ENCODE measurements at places on chromosomes 12 and 14.

- DNase-seq, result no peak
These were observed 9.4 kb upstream of the ZNF740 start for GRCh38 chr12:53170876-53171724.

GRCh38 chr12:21516281-21516680, 9.8 kb upstream of the SPX start:
- no peak for DNase-seq

DNA sequence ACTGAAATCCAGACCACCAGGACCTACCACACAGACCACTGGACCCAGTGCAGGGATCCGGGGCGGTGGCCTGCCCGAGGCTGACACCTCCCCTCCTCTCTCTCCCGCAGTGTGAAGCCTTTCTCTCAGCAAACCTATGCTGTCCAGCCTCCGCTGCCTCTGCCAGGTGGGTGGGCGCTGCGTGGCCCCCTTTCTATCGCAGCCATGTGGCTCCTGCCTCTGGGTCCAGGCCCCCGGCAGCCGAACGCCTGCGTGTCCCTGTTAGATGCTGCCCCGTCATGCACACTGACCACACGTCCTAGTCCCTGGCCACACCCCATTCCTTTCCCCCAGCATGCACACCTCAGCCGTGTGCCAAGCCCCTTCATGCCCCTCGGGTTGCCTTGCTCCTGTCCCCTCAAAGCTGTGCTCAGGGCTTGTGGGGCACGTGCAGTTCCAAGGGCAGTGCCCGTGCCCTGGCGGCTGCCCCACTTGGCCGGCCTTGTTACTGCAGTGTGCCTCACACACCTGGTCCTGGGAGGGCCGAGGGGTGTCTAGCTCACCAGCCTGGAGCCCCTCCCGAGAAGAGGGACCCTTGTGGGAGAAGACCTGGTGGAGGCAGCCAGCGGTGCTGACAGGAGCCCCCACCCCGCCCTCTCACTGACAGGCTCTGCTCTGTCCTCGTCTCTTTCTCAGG, 58.0 kb upstream of the TSPAN9 start:
- DNase-seq, result no peak

DNA sequence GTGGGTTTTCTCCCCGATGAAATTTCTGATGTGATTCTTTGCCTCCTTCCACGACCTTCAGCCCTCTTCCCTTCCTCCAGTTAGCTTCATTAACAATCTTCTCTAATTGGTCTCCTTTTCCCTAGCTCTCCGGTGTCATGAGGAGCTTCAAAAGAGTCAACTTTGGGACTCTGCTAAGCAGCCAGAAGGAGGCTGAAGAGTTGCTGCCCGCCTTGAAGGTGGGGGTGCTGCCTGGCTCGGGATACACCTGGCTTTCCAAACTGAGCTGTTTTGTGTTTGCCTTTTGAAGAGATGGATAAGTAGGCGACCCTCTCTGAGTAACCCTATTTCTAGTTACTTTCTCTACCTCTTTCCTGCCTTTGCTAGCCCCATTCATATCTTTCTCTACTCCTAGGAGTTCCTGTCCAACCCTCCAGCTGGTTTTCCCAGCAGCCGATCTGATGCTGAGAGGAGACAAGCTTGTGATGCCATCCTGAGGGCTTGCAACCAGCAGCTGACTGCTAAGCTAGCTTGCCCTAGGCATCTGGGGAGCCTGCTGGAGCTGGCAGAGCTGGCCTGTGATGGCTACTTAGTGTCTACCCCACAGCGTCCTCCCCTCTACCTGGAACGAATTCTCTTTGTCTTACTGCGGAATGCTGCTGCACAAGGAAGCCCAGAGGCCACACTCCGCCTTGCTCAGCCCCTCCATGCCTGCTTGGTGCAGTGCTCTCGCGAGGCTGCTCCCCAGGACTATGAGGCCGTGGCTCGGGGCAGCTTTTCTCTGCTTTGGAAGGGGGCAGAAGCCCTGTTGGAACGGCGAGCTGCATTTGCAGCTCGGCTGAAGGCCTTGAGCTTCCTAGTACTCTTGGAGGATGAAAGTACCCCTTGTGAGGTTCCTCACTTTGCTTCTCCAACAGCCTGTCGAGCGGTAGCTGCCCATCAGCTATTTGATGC, 797 bp downstream of the ESPL1 start:
- no peak for DNase-seq

- DNase-seq, result peak; percentile 64
These were observed 672 bp upstream of the SCFD1 start for GRCh38 chr14:30621354-30621939.

DNA sequence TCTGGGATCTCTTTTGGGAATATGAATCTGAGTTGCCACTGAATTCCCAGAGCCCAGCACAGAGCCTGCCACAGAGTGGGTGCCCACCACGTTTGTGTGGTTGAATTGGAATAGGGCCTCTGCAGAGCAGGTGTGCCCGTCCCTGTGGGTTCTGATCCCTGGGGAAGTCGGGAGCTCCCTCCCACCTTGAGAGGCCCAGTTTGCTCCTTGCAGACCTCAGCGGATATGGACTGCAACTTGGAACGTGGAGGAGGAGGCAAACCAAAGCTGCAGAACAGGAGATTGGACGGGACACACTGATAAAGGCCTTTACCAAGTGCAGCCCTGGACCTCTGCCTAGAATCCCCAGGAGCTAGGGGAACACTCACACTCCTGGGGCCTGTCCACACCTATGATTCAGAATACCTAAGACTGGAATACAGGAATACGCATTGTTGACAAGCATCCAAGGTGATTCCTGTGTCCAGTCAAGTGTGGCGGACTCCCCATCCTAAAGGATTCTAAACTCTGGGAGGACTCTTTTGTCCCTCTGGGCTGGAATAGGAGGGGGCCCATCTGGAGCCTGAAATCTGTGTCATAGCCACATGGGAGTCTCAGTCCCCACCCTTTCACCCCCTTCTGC, 2.4 kb downstream of the KRT76 start:
- no peak for DNase-seq

GRCh38 chr14:48842785-48843184, 743.4 kb downstream of the RPS29 start:
- no peak for DNase-seq

DNA sequence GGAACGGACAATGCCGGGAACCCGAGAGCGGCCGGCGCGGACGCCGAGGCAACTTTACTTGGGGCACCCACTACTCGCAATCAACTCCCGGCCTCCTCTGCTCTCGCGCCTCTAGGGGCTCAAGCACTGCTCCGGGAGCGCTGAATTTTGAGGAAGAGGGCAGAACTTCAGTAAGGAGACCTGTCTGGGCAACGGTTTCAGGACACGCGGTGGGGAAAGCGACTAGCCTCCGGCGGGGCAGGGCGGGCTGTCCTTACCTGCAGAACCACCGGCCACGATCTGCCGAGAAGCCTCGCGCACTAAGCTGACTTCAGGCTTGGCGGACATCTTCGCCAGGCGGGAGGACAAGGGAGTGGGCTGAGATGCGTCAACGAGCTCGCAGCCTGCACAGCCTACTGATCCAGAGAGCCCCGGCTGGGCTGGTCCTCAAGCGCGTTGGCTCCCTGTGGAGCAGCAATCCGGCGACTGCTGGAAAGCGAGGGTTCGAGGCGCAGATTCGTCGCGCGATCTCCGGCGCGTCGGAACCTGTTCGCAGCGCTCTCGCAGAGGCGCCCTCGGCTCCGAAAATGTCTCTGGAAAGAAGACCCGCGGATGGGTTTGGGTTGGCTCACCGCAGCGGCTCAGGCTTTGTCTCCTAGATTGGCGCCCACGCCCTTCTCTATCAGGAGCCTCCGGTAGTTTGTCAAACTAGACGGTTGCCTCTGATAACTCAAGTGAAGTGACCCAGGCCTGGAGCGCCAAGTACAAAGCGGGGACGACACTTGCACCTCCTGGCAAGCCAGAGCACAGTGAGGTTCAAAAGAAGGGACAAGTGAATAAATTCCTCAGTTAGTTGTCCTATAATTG, at the start of gene SLC25A21:
Gene SLC25A21, minus strand, starts transcription at position 583 of the 846 bp plus-strand sequence.
- peak; percentile 90 for DNase-seq

DNA sequence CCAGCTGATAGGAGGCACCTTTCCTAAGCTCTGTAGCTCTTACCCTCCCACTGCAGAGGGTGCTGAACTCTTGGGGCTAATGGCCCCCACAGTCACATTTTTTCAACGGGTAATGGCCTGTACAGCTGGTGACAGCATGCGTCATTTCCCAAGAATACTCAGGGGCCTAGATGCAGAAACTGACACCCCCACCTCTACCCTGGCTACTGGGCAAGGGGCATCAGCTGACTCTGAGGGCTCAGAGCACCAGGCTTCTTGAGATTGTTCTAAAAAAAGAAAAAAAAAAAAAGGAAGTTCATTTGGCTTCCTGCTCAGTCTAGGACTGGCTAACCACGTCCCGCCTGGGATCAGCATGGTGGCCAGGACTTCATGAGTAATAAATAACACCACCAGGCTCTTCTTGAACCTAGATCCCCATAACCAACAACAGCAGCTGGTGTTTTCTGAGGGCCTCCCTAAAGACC, 35.2 kb downstream of the ZFP36L1 start:
- DNase-seq, result peak; percentile 77

DNA sequence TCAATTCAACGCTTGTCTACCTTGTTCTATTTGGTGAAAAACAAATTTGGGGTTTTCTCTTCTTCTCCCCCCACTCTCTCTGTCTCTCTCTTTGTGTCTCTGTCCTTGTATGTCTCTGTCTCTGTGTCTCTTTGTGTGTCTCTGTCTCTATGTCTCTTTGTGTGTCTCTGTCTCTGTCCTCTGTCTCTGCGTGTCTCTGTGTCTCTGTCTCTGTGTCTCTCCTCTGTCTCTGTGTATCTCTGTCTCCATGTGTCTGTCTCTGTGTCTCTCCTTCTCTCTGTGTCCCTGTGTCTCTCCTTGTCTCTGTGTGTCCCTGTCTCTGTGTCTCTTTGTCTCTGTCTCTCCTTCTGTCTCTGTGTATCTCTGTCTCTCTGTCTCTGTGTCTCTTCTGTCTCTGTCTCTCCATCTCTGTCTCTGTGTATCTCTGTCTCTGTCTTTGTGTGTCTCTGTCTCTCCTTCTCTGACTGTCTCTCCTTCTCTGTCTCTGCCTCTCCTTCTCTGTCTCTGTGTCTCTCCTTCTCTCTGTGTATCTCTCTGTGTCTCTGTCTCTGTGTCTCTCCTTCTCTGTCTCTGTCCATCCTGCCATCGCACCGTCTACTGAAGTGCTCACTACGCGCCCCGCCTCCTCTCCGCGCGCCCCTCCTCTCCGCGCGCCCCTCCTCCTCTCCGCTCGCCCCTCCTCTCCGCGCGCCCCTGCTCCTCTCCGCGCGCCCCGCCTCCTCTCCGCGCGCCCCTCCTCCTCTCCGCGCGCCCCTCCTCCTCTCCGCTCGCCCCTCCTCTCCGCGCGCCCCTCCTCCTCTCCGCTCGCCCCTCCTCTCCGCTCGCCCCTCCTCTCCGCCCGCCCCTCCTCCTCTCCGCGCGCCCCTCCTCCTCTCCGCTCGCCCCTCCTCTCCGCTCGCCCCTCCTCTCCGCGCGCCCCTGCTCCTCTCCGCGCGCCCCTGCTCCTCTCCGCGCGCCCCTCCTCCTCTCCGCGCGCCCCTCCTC, 12.8 kb downstream of the LRCOL1 start:
- DNase-seq, result peak; percentile 46

DNA sequence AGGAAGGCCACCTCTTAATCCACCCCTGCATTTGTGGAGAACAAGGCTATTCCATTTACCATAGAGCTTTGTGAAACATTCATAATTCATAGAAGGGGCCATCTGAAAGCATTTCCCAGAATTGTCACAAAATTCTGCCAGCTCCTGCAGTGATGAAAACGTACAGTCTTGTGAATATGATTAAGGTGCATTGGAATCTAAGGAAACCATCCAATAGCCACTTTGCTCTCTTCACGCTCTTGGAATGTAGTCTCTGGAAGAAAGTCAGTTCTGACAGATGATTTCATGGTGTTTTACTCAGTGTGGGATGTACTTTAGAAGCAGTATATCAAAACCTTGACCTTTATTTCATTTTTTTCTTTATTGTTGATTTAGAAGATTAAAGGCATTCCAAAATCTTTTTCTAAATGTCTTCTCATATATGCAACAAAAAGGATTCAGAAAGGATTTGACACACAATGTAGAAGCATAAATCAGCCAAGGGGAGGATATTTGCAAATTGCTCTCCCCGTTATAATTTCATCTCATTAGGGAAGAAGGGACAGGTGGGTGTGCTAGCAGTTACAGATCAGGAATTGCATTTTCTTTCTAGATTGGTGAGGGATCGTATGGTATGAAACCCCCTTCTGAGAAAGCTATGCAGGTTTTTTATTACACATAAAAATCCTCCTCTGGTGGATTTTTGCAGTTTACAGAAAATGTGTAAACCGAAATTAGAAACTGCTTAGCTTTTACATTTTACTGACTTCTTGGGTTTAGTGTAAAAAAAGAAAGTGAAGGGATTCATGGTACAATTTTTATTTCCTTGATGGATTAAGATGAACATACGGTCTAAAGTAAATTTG, 390.2 kb downstream of the LRIG3 start:
- DNase-seq, result peak; percentile 5

DNA sequence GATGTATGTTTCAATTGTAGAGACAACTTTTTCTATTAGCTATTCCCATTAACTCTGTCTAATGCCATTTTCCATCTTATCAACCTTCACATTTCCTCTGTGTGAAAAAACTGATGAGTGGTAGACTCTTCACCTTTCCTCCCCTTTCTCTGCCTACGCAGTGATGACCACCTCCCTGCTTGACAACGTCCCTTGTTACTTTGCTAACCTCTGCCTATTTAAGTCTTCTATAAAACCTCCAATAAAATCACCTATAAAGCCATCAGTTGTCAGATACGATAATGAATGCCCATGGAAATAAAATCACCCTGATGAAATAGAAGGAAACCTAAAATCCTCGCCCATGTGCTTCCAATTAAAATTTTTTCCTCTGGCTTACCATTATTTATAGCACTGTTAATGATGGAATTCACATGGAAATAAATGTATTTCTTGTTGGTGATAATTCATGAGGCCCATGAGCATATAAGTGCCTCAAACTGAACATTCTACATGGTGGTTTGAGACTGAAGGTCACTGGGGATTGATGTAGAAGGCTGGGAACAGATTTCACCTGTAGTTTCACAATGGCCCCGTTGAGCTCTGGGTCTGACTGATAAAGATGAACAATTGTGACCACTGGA, 1454.0 kb upstream of the SEL1L start:
- DNase-seq, result no peak
